ENCODE measurements at places on chromosomes 11 and 22.
A peak's percentile ranks its signal among the peaks of the same experiment; 100 is the strongest.

DNA sequence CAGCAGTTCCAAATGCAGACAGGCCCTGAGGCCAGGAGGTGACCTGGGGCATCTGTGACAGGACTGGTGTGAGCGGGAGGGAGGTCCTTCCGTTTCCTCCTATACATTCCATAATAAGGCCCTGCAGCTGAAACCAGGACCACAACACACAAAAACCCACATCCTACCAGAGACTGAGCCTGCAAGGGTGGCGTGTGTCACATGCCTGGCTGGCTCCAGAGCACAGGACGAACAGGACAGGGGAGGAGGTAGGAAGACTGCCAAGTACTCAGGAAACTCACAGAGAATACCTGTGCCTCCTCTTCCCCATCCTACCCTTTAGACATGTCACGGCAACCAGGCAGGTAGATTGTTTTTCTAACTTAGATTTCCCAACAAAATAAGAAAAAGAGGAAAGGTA, 103.9 kb downstream of the ARL14EP start:
- H3K27ac ChIP-seq: no peak overlapping the region
- H3K4me3 ChIP-seq: no peak overlapping the region
- DNase-seq: no peak
- H3K27me3 ChIP-seq: no peaks in the 10 kb centered on the region

DNA sequence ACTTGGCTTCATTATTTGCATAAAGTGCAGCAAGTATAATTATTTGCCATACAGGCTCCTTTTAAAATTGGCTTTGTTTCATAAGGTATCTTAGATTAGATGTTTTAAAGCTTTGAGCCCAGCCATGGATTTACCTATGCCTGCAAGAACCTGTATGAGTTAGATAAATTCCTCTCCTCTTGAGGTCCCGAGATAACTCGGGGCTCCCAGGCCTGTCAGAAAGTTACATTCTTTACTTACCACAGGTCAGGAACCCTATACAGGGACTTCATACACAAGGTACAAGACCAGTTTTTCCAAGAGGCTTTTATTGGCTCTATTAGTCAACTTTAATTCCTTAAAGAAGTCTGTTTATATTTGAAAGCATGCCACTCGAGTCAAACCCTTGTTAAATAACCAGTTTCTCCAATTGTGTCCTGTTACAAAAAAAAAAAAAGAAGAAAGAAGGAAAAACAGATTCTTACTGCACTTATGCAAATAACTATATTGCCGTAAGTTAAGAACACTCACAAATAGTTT, 2.3 kb upstream of the C1QTNF6 start:
- H3K36me3 ChIP-seq: peaks cover 21% of the 10 kb centered on the region
- H3K27me3 ChIP-seq: no peaks in the 10 kb centered on the region
- H3K4me1 ChIP-seq: peaks cover 57% of the 10 kb centered on the region
- no peak for DNase-seq

- no peaks in the 10 kb centered on the region for H3K36me3 ChIP-seq
- H3K4me1 ChIP-seq: no peaks in the 10 kb centered on the region
- no peak overlapping the region for H3K27ac ChIP-seq
- H3K27me3 ChIP-seq: no peaks in the 10 kb centered on the region
Measured at GRCh38 chr22:40932396-40932795, 18.8 kb upstream of the RBX1 start.

GRCh38 chr11:6705905-6706535, 22.9 kb upstream of the MRPL17 start:
- peaks cover 8% of the 10 kb centered on the region for H3K4me1 ChIP-seq
- peak; percentile 16 for DNase-seq
- no peaks in the 10 kb centered on the region for H3K27me3 ChIP-seq
- H3K4me3 ChIP-seq: no peak overlapping the region
- H3K36me3 ChIP-seq: peaks cover 5% of the 10 kb centered on the region

- no peaks in the 10 kb centered on the region for H3K36me3 ChIP-seq
- no peak for DNase-seq
- H3K27ac ChIP-seq: no peak overlapping the region
- H3K4me3 ChIP-seq: no peak overlapping the region
- H3K4me1 ChIP-seq: no peaks in the 10 kb centered on the region
Measured at GRCh38 chr11:115425250-115425649, 79.0 kb downstream of the CADM1 start.

- peak overlapping the region; percentile 77 for H3K4me3 ChIP-seq
- H3K36me3 ChIP-seq: peaks cover 31% of the 10 kb centered on the region
- peaks cover 16% of the 10 kb centered on the region for H3K4me1 ChIP-seq
- H3K27ac ChIP-seq: peak overlapping the region; percentile 95
- no peaks in the 10 kb centered on the region for H3K27me3 ChIP-seq
Measured at GRCh38 chr22:46674367-46674781, 54.2 kb downstream of the GRAMD4 start.

GRCh38 chr11:57546451-57546850, 9.1 kb downstream of the SMTNL1 start:
- H3K4me3 ChIP-seq: no peak overlapping the region
- H3K36me3 ChIP-seq: peaks cover 27% of the 10 kb centered on the region
- no peak for DNase-seq
- H3K4me1 ChIP-seq: no peaks in the 10 kb centered on the region
- H3K27ac ChIP-seq: no peak overlapping the region

GRCh38 chr11:35190804-35191348, 51.9 kb downstream of the CD44 start:
- DNase-seq: no peak
- peaks cover 37% of the 10 kb centered on the region for H3K4me1 ChIP-seq
- H3K36me3 ChIP-seq: peaks cover 97% of the 10 kb centered on the region
- no peaks in the 10 kb centered on the region for H3K27me3 ChIP-seq

DNA sequence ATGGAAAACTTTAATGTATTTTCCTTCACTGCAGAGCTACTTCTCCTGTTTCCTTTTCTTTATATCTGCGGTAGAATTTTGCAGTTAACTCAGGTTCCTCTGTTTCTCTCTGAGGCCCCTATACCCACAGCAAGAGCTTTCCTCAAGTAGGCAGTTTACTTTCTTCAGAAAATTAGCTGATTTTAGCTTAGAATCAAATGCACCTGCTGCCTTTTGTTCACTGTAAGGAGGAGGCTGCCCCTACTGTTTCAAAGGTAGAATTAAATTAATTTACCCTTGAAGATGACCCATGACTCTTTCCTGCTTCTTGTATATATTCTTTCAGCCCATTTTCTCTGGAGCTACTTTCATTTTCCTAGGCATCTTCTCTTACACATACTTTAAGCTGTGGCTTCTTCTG, 68.7 kb upstream of the GDPD4 start:
- no peak overlapping the region for H3K4me3 ChIP-seq
- no peak for DNase-seq
- no peak overlapping the region for H3K27ac ChIP-seq

- H3K36me3 ChIP-seq: no peaks in the 10 kb centered on the region
- no peak overlapping the region for H3K27ac ChIP-seq
- H3K4me1 ChIP-seq: no peaks in the 10 kb centered on the region
- DNase-seq: no peak
- no peaks in the 10 kb centered on the region for H3K27me3 ChIP-seq
Measured at GRCh38 chr11:17846852-17847453, 112.4 kb downstream of the KCNC1 start.

DNA sequence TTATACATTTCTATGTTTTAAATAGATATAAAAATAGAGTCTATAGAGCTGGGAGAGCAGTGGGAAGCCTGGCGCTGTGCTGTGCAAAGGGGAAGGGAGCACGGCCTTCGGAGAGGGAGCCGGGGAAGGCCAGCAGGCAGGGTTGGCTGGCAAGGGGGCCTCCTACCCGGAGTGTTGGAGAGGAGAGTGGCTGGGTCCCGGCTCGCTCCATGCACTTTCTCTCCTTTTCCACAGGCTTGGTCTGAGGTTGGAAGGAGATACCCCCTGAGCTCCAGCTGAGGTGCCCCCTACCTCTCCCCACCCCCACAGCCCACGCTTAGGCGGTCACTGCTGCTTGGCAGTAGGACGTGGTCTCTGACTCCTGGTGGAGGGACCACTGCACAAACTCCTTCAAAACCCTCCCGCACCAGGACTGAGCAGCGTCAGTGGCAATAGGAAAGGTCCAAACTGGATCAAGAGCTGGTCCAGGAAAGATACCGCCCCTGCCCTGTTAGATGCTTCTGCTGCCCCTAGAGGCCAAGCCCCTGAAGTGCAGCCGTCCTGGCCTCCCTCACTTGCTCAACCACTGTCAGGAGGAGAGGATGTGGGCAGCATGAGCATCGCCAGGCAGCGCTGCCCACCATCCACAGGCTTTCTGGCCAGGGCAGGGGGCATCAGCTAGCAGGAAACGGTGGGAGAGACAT, 52.9 kb downstream of the SYT13 start:
- no peaks in the 10 kb centered on the region for H3K27me3 ChIP-seq
- no peak overlapping the region for H3K27ac ChIP-seq
- no peaks in the 10 kb centered on the region for H3K36me3 ChIP-seq
- peak; percentile 45 for DNase-seq

DNA sequence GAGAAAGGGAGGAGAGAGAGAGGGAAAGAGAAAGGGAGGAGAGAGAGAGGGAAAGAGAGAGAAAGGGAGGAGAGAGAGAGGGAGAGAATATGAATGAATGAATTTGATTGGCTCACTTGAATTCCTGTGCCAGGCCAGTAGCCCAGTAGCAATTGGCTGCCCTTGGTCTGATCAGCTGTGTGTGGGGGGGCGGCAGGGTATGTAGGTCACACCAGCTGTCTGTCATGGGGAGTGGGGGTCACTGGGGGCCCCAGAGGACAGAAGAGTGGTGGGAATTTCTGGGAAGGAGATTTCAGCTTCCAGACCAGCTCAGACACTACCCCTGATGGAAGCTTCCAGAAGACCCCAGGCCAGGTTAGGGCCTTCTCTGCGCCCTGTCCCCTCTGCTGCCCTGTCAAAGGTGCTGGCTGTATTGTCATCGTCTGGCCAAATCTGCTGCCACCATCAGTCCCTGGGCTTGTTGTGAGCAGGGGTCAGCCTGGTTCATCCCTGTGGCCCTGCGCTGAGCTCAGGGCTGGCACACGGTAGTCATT, 21.1 kb downstream of the MPPED1 start:
- no peak overlapping the region for H3K4me3 ChIP-seq
- no peaks in the 10 kb centered on the region for H3K4me1 ChIP-seq
- no peaks in the 10 kb centered on the region for H3K36me3 ChIP-seq
- no peak overlapping the region for H3K27ac ChIP-seq

- no peak overlapping the region for H3K4me3 ChIP-seq
- no peaks in the 10 kb centered on the region for H3K27me3 ChIP-seq
- no peak for DNase-seq
- no peak overlapping the region for H3K27ac ChIP-seq
- H3K4me1 ChIP-seq: peaks cover 5% of the 10 kb centered on the region
Measured at GRCh38 chr11:86091566-86091965, 22.7 kb upstream of the PICALM start.

GRCh38 chr11:59180907-59181306, 9.0 kb downstream of the DTX4 start:
- H3K36me3 ChIP-seq: no peaks in the 10 kb centered on the region
- H3K4me3 ChIP-seq: no peak overlapping the region
- H3K4me1 ChIP-seq: no peaks in the 10 kb centered on the region
- no peak overlapping the region for H3K27ac ChIP-seq
- H3K27me3 ChIP-seq: peaks cover 23% of the 10 kb centered on the region

DNA sequence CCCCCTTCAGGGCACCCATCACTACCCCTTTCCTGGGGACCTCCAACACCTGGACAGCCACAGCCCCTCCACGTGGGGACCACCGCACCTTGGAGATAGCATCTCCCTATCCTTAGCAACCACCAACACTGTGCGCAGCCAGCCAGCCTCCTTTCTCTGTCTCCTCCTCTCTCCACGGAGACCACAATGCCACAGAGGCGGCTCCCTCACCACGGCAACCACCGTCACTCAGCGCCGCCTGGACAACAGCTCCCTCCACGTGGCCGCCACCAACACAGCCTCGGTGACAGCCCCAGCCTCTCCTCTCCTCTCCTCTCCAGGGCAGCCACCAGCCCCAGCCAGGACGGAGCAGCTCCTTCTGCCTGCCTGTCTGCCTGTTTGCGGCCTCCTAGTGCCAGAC, 10.5 kb downstream of the ELFN2 start:
- no peak overlapping the region for H3K4me3 ChIP-seq
- H3K36me3 ChIP-seq: no peaks in the 10 kb centered on the region
- H3K4me1 ChIP-seq: peaks cover 27% of the 10 kb centered on the region
- DNase-seq: peak; percentile 65
- peak overlapping the region; percentile 17 for H3K27ac ChIP-seq

- peak overlapping the region; percentile 95 for H3K27ac ChIP-seq
- no peaks in the 10 kb centered on the region for H3K27me3 ChIP-seq
- H3K4me1 ChIP-seq: peaks cover 12% of the 10 kb centered on the region
- DNase-seq: no peak
- H3K36me3 ChIP-seq: peaks cover 42% of the 10 kb centered on the region
- H3K4me3 ChIP-seq: peak overlapping the region; percentile 98
Measured at GRCh38 chr22:41681616-41682015, 7.1 kb downstream of the SNU13 start.

GRCh38 chr11:130804306-130805076, 111.8 kb downstream of the SNX19 start:
- H3K27ac ChIP-seq: no peak overlapping the region
- H3K4me3 ChIP-seq: no peak overlapping the region
- DNase-seq: no peak

DNA sequence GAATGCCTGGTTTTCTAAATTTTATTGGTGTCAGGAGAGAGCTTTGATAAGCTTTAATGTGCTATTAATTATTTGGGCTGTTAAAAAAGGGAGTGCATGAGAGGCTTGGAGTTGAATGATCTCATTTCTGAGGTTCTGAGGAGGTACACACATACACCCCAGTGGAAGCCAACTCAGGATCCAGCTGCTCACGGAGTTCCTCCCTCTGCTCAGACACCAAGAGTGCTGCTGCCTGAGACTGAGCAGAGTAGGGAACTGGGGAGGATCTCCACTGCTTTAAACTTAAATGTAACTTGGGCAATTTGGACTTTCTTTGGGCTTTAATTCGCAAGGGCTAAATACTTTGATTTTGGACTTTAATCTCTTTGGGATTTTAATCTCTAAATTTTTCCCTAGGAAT, 414.4 kb upstream of the CADM1 start:
- no peak overlapping the region for H3K4me3 ChIP-seq
- H3K27me3 ChIP-seq: no peaks in the 10 kb centered on the region
- H3K27ac ChIP-seq: no peak overlapping the region
- DNase-seq: no peak
- no peaks in the 10 kb centered on the region for H3K36me3 ChIP-seq

DNA sequence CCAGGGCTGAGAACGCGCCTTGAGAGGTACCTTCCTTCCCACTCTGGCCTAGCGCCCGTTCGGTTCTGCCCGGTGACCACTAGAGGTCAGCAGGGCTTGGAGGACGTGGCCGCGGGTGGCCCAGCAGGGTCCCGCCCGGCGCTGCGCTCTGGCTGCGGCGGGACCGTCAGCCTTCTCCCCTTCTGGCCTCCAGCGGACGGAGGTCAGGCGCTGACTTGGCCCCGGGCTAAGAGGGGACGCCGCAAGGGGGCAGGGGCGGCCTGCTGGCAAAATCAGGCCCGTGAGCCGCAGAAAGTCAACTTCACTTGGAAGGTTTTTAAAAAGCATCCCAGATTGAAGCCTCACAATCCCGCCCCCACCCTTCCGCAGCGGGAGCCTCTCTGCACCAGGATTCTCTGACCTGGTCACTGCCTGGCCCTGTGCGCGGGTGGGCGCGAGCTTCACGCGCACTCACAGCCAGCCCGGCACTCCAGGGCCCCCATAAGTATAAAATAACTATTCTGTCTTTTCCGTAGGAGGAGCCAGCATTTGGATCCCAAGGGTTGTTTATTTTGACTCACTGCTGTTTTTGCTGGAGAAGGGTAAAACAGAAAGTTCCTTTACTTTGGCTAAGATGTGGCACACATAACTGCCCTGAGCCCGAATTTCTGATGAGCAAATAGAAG, 23.2 kb upstream of the ZBTB16 start:
- H3K27me3 ChIP-seq: peaks cover 32% of the 10 kb centered on the region
- H3K27ac ChIP-seq: no peak overlapping the region
- H3K4me3 ChIP-seq: no peak overlapping the region
- DNase-seq: peak; percentile 38
- peaks cover 1% of the 10 kb centered on the region for H3K4me1 ChIP-seq

Data from activated T-helper 2 cell treated with anti-CD3 and anti-CD28 coated beads, Interferon-gamma antibody, Interleukin-2, Interleukin-4, amounts not matched to agents 10 μg/mL and 5 μg/mL and 100 μg/mL, durations not matched to agents 14 hours and 24 hours and 36 hours (primary cell).